ENCODE measurements at places on chromosomes 13 and 19.

GRCh38 chr13:66778461-66778860 lies 451.7 kb downstream of the PCDH9 start:
- DNase-seq, result no peak

DNA sequence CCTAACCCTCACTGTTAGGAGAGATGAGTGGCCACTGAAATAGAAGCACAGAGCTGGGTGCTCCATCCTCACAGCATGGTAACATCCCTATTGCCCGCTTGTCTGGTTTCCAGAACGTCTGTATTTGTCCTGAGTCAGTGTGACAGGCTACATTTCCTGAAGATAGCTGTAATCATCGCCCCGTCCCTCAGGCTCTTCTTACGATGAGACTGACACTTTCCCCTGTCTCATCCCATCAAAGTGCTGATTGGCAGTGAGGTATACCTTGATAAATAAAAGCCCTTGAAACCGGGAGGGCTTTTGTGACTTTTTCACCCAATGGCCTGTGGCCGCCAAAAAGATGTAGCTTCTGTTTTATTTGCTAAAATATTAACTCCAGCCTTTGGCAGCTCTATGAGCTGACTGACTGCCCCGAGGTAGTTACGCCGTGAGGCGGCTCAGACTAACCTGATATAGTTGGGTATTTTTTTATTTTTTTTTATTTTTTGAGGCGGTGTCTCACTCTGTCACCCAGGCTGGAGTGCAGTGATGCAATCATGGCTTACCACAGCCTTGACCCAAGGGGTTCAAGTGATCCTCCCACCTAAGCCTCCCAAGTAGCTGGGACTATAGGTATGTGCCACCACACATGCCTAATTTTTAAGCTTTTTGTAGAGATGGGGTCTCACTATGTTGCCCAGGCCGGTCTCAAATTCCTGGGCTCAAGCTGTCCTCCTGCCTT lies 5.7 kb upstream of the LRRC4B start:
- no peak for DNase-seq

- peak; percentile 96 for DNase-seq
These were observed at the start of gene CHMP2A for GRCh38 chr19:58554494-58555368. CHMP2A (minus strand) TSS chr19:58555105; CDS start chr19:58554212, 893 bp downstream.

DNA sequence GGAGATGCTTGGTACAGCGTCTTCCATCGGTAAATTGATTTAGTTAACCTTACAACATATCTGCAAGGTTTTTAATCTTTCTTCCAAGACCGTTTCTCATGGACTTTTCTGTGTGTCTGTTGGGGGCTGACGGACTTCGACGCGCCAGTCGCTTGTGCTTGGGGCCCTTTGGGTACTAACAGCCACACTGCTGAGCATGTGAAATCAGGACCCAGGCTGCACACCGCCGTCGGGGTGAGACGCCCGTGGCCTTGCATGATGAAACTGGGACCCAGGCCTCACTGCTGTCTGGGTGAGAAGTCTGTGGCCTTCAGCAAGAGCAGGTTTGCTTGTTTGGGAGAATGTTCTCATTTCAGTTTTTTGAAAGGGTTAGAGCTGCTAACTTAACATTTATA lies 9.8 kb downstream of the ATP4B start:
- DNase-seq, result no peak

GRCh38 chr19:2446381-2446780 lies 10.4 kb downstream of the LMNB2 start:
- DNase-seq, result peak; percentile 52

Measured in muscle of arm (tissue), 14 donors.